ENCODE measurements at places on chromosomes 6 and 20. TPM values are rescaled to one million over a fixed set of nuclear protein-coding genes. Genes with fewer than 3 reads are reported as not detected.

DNA sequence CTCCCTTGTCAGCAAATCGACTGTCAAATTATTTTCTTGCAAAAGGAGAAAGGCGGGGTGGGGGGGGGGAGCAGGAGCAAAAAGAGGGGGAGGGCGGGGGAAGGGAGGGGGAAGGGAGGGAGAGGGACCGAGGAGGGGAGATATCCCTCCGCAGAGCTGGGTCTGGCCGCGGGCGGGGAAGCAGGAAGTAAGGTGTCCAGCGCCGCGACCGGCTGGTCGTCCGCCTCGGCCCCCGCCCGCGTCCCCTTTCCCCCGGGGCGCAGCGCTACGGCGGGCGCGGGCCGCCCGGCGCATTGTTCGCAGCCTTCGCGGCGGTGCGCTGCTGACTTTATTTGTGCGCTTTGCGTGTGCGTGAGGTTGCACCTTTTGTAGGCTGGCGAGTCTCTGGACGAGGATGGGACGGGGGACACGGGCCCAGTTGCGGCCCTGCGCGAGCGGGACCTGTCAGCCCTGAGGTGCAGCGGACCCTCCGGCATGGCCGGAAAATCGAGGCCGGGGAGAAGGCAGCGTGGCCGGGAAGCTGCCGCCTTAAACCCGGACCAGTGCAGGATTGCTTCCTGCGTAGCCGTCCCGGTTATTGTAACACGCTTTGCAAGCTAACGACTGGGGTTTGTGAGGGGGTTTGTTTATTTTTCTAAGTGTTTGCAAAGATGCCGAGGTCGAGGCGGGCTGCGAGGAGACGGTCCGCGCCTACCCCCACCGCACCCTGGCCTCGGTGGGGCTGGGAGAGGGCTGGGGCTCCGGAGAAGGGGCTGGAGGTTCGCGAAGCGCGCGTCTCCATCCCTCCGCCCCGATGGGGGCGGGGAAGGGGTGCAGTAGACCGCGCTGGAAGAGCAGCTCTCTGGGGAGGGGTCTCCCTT is 675 bp upstream of the TRERF1 start:
- peak overlapping the region; percentile 100 for H3K4me3 ChIP-seq
- H3K4me1 ChIP-seq, result peaks cover 21% of the 10 kb centered on the region
- H3K27ac ChIP-seq, result peak overlapping the region; percentile 74
- DNase-seq, result peak; percentile 67
- peaks cover 15% of the 10 kb centered on the region for H3K27me3 ChIP-seq

DNA sequence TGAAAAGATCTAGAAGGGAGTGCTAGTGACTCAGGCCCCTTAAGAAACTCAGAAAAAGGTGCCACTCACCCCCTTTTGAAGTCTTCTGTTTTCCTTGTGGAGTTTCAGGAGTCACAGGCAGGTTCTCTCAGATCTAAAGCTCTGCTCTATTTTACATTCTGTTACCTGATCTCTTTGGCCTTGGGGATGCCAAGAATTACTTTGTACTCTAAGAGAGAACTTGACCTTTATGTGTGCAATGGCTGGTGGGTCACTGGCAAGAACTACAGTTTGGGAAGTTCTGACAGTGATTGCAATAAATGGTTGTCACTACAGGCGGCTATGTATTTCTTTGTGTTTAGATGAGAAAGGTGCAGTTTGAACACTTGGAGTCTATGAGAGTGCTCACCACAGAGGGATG is 24.2 kb upstream of the ENPP4 start:
- no peaks in the 10 kb centered on the region for H3K36me3 ChIP-seq
- no peaks in the 10 kb centered on the region for H3K27me3 ChIP-seq
- DNase-seq, result no peak
- no peak overlapping the region for H3K27ac ChIP-seq

The NKX2-4 gene
- total RNA-seq, result not detected

DNA sequence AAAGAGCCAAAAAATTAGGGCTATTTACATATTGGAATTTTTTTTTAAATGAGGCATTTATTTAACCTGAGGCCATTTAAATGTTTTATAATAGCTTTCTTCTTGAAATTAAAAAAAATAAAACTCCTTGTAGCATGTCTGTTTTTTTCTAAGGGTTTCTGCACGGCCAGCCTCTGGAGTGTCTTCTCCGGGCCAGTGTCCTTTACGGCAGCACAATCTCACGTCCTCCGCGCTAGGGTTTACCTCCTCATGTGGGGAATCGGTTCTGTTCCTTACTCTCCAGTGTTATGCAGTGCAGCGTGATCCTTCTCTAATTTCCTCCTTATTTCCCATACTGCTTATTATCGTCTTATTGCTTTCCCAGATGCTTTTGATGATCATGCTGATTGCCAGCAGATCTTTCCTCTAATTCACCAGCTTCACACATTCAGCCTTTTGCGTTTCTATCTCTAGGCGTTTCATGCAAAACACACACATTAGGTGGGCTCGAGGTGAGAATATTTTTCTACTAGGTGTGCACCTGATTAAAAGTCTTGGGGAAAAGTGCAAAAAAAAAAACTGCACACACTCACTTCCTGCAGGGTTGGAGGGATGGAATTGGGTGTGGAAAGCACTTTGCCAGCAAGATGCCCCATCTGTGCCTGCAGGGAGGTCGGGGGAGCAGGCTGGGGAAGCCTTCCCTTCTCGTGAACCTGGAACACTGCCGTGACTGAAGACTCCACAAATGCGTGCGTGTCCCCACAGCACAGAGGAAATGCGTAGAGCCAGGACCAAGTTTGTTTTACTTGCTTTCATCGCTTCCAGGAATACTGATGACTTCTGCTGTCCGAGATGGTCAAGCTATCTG is 56.1 kb downstream of the PSMG4 start:
- peaks cover 30% of the 10 kb centered on the region for H3K36me3 ChIP-seq
- no peak overlapping the region for H3K27ac ChIP-seq
- DNase-seq, result no peak
- H3K4me3 ChIP-seq, result no peak overlapping the region

The TBX18 gene
- 9.4 TPM for total RNA-seq

- H3K27ac ChIP-seq, result no peak overlapping the region
- no peak for DNase-seq
- H3K27me3 ChIP-seq, result peaks cover 6% of the 10 kb centered on the region
- peaks cover 7% of the 10 kb centered on the region for H3K36me3 ChIP-seq
- H3K4me3 ChIP-seq, result no peak overlapping the region
- H3K4me1 ChIP-seq, result no peaks in the 10 kb centered on the region
Measured at GRCh38 chr20:57893366-57893999, 183.7 kb upstream of the PMEPA1 start.

The CLPSL2 gene
- total RNA-seq, result not detected

The OR2J3 gene
- not detected for total RNA-seq

DNA sequence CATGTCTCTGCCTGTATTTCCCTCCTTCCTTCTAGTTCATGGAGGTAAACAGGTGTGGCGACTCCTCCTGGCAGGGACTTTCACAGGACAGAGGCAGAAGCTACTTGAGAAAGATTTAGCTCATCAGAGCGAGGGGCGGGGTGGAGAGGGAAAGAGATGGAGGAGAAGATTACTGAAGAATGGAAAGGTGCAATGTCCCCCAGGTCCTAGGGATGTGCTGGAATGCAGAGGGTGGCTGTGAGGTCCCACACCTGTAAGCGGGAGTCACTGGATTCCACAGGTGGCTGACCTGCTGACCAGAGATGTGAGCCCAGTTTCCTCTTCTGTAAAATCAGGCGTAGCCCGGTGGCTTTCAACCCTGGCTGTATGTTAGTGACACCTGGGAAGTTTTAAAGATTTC is 199.2 kb upstream of the SULF2 start:
- no peak overlapping the region for H3K27ac ChIP-seq
- DNase-seq, result no peak
- no peaks in the 10 kb centered on the region for H3K36me3 ChIP-seq

DNA sequence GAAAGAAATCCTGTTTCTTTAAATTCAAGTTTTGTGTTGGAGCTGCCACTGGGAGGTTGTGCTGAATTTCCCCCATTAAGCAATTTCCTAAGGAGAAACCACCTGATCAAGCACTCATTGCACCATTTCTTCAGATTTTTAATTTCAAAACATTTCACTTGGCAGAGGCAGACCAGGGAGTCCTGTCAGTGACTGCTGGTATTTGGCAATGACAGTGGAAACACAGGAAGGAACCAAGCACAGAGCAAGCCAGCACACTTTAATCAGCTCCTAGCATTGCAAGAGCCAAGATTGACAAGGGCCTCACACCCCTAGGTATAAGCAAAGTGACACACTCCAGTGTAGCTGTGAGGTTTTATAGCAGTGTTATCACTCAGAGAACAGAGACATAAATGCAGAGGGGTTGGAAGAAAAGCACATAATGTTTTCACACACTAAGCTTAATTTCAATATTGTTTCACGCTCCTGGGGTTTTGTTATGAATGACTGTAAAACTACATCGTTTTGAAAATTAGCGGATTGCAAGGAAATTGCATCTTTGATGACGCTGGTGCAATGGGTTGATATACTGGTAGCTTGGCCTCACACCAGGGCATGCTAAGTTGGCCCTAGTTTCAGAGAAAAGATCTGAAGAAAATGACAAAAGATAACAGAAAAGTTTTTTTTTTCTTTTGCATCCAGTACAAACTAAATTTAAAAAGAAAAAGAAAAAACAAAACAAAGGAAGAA is 768.4 kb downstream of the TFAP2A start:
- H3K36me3 ChIP-seq, result no peaks in the 10 kb centered on the region
- no peak overlapping the region for H3K27ac ChIP-seq
- H3K4me1 ChIP-seq, result no peaks in the 10 kb centered on the region

The TMEM217 gene
- 5.4 TPM for total RNA-seq

DNA sequence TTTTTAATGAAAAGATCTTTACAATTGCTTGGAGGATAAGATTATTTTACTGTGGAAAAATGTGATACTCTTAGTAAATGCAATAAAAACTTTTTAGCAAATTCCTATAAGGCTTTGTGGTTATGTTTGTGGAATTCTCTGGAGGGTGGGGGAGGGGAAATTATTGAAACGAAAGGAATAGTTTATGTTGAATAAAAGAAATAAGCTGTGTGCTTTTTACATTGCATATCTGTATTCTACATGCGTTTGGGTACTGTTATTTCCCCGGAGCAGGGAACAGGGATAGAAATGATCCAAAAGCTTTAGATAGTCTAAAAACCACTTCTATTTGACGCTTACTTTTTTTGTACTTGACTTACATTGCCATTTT is 143.8 kb downstream of the SLC16A10 start:
- no peak overlapping the region for H3K27ac ChIP-seq
- no peak overlapping the region for H3K4me3 ChIP-seq
- no peaks in the 10 kb centered on the region for H3K36me3 ChIP-seq
- no peak for DNase-seq

- H3K27me3 ChIP-seq, result peaks cover 2% of the 10 kb centered on the region
- no peak overlapping the region for H3K4me3 ChIP-seq
- H3K4me1 ChIP-seq, result no peaks in the 10 kb centered on the region
- H3K36me3 ChIP-seq, result no peaks in the 10 kb centered on the region
- no peak for DNase-seq
Measured at GRCh38 chr20:881051-881782, 34.9 kb downstream of the ANGPT4 start.

DNA sequence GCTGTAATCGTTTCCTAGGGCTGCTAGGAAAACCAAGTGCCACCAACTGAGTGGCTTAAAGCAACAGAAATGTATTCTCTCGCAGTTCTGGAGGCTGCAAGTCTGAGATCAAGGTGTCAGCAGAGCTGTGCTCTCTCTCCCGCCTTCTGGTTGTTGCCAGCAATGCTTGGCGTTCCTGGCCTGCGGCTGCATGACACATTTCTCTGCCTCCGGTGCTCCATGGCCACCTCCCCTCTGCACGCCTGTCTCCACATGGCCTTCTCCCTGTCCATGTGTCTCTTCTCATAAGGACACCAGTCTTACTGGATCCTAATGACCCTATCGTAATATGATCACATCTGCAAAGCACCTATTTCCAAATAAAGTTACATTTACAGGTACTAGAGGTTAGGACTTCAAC is 91.7 kb upstream of the AKAP12 start:
- no peaks in the 10 kb centered on the region for H3K27me3 ChIP-seq

DNA sequence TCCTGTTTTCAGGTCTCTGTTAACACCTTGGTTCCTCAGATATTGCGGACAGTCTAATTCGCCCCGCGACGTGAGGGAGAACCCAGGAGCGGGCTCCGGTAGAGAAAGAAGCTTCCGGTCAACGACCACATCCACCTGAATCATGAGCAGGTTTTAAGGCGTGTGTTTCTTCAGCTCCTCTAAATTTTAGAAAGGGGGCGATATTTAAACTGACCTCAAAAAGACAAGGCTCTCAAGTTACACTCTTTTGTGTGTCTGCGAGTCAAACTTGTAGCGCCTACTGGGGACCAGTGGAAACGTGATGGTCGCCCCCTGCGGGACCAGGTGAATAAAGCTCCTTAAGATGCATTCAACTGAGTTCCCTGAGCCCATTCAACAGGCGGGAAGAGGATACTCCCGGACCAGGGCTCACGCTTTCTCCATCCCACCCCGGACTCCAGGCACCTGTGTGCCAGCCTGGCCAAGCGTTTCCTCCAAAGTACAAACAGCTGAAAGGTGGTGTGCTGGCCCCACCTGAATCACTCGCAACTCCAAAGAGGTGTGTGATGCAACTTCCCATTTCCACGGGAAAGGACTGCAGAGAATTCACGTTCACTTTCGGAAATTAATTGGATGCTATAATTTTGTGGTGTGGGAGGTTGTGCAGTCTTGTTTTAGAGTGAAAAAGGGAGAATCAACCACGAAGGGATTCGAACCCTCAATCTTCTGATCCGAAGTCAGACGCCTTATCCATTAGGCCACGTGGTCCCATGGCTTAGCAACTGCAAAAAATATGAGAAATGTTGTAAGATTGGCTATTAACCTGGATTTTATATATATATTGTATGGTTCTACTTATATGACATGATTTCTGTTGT is 17.0 kb downstream of the GPX5 start:
- peak; percentile 78 for DNase-seq
- H3K27me3 ChIP-seq, result peaks cover 8% of the 10 kb centered on the region
- peaks cover 29% of the 10 kb centered on the region for H3K4me1 ChIP-seq
- peak overlapping the region; percentile 89 for H3K27ac ChIP-seq

The EYS gene
- not detected for total RNA-seq

DNA sequence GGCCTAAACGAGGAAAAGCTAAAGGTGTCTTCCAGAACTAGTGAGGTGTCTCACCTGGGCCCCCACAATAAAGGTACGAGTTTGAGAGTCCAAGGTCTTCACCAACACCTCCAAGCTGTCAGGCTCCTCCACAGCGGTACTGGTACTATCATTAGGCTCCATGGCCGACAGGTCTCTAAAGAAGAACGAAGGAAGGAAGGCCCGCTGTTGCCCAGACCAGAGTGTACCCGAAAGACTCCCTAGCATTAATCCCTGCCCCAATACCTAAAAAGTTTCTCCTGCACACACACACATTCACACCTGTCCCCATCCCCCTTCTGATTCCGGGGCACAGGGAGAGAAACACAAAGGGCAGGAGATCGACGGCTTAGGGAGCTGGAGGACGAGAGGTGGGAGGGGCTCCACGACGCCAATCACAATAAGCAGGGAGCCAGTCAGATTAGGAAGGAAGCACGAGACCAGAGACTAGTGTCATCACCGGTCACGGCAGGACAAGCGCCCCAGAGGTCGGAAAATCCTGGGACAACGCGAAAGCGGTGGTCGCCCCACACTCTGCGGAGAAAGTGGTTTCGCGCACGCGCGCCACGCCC is 764 bp downstream of the BAG6 start:
- H3K27ac ChIP-seq, result peak overlapping the region; percentile 98
- peaks cover 20% of the 10 kb centered on the region for H3K36me3 ChIP-seq

The SAYSD1 gene
- total RNA-seq, result 10.8 TPM

All from endothelial cell (in vitro differentiated cells).